Spleen (tissue), 13 donors: ENCODE measurements at places on chromosomes 6 and 20. TPM values are rescaled to one million over a fixed set of nuclear protein-coding genes. Genes with fewer than 3 reads are reported as not detected.

GRCh38 chr6:34919651-34920050 lies 30.6 kb downstream of the ANKS1A start:
- DNase-seq: no peak

- no peak for DNase-seq
Measured at GRCh38 chr20:49420292-49420691, 62.2 kb downstream of the KCNB1 start.

Gene TMEM74B
- total RNA-seq: 0.46 TPM

DNA sequence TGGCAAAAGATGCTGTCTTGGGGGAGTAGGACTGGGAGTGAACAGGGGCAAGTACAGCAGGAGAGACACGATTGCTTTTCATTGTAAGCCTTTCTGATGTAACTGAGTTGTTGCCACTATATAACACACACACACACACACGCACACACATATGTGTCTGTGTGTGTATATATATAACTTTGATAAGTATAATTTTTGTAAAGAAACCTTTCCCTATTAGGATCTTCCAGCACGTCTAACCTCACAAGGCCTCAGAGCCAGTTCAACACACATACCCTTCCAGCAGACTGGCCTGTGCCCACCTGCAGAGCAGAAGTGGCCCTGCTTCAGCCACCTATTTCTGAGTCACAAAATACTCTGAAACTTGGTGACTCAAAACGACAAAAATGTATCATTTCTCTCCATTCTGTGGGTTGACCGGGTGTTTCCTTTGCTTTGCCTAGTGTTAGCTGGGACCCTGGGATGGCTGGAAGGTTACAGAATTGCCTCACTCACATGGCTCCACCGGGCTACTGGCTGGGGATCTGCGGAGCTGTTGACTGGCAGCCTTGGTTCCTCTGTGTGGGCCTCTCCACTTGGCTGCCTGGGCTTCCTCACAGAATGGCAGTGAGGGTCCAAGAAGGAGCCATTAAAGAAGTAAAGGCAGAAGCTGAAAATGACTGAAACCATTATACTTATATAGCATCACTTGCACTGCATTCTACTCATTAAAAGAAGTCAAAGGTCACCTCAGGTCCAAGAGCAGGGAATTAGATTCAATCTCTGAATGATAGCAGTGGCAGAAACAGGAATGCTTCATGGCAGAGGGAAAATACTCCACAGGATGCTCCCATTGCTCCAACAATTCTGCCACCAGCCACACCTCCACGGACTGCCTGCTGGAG lies 126.4 kb downstream of the BANF2 start:
- DNase-seq: no peak

GRCh38 chr6:37566111-37566949 lies 66.6 kb upstream of the CCDC167 start:
- DNase-seq: peak; percentile 91
